ENCODE measurements at places on chromosomes 16 and 17.

GRCh38 chr17:77153999-77154586 lies 13.3 kb downstream of the SEC14L1 start:
- DNase-seq: no peak

DNA sequence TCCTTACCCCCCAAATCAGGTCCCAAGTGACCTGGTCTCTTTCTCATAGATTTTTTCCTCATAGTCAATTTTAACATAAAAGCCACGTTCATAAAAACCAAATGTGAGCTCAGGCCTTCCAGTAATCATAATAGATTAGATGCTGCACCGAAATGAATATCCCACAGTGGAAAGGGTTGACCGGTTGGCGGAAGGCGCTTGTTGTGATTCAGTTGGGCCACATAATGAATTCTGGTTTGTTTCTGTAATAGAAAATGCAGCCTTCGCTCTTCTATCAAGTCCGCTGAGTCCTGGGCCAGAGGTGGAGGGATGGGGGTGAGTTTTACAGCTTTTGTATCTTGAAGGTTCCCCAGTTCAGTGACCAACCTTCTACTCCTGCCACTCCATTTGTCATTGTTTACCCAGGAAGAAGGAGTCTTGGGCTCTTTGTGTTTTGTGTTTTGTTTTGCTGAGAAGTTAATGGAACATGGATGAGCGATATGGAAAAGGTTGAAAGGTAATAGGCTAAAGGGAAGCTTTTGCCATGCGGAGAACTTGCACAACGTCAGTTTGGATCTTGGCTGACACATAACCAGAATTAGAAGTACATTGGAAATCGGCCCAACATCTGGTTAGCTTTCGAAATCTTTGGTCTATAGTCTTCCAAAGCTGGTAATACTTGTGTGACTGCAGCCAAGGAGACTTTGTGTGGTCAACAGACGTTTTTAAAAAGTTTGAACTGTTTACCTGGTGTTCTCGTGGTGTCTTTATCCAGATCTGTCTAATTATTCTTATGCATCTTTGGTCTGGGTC lies 89.5 kb downstream of the CLEC16A start:
- no peak for DNase-seq

DNA sequence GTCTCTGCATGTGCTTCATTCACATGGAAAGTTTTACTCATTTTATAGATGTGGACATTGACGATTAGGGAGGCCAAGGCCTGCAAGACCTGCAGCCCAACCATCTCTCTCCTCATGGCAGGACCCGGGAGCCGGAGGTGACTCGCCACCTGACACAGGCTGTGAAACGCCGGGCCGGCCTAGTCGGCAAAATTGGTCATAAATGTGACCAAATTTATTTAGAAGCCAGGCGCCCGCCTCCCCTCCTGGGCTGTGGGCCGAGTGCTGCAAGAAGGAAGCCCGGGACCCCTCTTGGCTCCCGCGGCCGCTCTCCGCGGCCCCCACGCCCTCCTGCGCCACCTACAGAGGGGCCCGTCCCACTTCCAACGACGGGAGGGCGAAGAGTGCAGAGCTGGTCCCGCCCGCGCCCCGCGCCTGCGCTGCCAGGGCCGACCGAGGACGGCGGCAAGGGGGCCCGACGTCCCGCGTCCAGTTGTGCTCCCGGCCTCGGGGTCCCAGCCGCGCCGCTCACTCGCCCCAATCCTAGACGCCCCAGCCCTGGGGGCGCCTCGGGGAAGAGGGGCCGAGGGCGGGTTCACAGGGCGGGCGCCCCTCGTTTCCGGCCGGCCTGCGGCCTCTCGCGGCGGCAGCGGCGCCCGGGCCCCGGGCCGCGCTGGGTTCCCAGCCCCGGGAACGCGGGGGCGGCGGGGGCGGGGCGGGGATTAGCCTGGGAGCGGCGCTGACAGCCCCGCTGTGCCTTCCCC lies 47.5 kb downstream of the WNT3 start:
- peak; percentile 63 for DNase-seq

DNA sequence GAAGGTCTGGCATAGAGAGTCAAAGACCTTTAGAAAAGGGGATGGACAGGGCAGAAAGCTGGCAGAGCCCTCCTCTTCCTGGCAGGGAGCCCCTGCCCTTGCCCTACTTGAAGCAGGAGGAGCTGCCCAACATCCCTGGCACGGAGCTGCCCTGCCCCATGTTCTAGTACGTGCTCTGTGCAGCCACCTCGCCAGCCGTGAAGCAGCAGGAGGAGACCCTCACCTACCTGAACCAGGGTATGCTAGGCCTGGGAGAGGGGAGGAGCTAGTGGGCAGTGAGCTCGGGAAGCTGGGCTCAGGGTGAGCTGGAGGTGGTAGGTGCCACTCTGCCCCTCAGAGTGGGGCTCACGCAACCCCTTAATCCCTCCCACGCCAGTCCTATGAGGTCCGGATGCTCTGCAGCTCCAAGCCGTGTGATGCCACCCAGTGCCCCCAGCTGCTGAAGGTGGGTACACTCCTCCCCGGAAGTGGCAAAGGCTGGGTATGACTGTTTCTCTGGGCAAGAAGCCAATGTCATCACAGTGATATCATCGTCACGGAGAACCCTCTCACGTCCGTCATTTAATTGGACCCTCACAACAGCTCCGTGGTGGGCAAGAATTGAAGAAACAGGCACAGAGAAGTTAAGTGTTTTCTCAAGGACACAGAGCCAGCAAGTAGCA lies 12.7 kb upstream of the STAC2 start:
- peak; percentile 86 for DNase-seq

DNA sequence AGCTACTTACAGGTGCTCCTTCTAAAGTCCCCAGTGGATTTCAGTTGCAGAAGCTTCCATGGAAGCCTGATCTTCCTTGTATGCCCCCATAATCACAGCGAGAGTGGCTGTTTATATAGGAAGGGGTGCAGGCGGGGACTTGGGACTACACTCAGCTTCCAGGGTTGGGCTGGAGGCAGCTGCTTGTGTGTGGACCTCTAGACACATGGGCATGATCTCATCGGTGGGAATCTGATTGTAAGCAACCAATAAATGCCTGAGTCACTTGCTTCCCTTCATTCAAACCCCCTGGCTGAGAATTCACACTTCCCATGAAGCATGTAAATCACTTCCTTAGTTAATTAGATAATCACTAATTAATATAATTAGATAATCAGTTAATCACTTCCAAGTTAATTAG lies 1.0 kb upstream of the KRT20 start:
- no peak for DNase-seq

DNA sequence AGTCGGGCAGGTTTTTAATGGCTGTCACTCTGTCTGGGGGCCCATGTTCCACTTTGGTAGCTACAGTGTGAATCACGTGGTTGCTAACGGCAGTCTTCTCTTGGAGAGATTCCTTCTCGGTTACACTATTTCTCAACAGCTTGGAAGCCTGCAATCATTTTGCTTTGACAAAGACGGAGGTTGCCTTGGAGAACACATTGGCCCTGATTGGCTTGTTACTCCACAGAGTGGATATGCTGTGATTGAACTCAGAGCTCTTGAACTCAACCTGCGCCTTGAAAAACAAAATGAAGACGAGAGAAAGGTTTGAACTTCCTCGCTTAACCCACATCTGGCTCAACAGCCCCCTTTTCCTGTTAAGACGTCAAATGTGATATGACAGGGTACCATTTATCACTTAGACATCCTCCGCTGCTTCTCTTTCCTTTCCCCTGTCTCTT lies 218.9 kb downstream of the MAF start:
- DNase-seq: peak; percentile 53

- DNase-seq: no peak
Measured at GRCh38 chr17:51439395-51440229, 179.3 kb downstream of the UTP18 start.

DNA sequence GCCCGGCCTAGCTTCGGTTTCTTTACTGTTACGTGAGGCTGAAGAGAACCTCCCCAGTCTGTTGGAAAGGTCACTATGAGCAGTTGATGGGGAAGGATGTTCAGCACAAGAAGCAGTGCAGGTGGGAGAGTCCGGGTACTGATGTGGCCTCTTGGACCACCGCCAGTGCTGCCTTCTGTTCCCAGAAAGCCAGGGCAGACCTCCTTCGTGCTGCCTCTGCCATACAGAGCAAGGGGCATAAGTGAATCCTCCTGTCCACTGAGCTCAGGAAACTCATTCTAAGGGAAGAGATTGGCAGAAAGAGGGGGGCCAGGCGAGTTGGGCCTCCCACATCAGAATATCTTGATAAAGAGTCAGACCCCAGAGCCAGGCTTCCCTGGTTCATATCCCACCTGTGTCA lies 3.7 kb downstream of the PPP4C start:
- DNase-seq: no peak

DNA sequence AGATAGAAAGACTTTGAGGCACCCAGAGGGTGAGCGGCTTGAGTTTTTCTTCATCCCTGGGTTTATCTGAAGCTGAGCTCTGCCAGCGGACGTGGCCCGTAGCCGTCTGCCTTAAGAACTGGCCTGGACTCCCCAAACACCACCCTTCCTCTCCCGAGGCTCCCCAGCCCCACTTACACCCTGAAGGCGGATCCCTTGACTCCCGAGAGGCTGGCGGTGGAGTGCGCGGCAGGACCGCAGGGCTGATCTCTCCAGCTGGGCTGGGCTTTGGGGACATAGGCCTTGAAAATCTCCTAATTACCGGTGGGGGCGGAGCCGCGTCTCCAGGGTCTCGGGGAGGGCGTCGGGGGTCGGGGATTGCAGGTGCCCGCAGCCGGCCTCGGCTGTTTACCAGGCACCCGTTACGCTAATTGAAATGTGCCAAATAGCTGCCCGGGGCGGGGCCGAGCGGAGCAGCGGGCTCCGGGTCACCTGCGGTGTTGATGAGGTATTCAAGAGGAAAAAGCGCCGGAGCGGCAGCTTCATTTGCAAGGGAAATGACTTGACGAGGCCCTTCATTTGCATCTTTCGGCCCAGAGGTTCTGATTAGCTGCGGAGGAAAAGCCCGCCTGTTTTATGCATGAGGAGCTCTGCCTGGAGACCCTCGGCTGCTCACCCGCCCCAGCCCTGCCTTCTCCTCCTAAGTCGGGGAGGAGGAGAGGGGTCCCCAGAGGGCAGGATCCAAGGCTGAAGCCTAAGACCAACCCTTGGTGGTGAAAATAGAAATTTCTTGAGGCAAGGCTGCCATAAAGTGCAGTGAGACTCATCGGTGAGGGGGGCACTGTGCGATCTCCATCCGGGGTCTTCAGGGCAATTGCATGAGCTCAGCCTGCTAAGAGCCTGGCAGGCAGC lies 100.7 kb downstream of the MGAT5B start:
- peak; percentile 10 for DNase-seq

GRCh38 chr17:45143767-45144198 lies 4.5 kb upstream of the HEXIM1 start:
- peak; percentile 60 for DNase-seq

DNA sequence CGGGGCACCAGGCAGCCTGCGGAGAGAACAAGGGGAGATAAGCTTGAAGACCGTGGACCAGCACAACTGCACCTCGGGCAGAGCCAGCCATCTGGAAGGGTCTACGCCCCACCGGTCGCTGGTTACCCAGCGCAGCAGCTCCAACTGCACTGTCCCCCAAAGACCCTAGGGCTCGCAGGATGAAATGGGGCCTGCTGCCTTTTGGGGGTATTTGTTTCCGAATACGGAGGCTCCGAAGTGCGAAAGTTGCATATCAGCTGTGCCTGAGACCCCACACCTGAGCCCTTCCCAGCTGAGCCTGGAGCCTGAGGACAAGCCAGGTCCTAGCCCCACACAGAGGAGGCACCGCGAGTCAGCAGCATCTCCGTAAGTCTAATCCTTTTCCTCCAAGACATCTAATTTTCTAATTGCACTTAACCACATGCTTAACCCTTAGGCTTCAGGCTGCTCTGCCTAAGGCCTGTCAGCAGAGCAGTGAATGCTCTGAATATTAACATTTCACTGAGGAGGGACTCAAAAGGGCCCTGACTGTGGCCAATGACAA lies 4.0 kb downstream of the KIFC3 start:
- DNase-seq: no peak

DNA sequence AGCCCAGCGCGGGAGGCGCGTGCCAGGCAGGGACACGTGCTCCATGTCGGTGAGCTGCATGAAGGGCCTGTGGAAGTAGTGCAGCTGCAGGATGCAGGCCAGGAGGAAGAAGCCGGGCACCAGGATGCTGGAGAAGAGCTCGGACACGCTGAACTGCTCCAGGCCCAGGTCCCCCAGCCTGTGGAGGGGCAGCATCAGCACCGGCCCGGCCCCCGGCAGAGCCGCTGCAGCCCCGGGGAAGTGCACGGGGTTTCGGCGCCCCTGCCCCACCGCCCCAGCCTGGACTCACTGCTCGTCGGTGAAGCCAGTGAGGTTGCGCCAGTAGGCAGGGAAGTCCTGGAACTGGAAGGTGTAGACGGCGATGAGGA lies 28.0 kb downstream of the CTU2 start:
- no peak for DNase-seq

DNA sequence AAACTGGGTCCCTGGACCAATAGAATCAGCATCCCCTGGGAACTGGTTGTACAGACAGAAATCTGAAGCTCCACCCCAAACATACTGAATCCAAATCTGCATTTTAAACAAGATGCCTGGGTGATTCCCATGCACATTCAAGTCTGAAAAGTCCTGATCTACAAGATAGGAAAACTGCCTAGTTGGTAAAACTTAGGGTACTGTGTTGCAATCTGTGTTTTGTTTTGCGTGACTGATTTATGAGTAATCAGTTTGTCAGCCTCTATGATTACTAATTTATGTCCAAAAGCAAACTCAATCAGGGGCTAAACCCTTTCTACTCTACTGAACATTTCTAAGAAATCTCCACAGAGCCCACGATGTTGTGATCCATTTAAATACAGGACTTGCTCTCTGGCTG lies 103.8 kb downstream of the YPEL2 start:
- DNase-seq: peak; percentile 67

GRCh38 chr17:40327244-40327729 lies 18.3 kb downstream of the RARA start:
- DNase-seq: no peak

DNA sequence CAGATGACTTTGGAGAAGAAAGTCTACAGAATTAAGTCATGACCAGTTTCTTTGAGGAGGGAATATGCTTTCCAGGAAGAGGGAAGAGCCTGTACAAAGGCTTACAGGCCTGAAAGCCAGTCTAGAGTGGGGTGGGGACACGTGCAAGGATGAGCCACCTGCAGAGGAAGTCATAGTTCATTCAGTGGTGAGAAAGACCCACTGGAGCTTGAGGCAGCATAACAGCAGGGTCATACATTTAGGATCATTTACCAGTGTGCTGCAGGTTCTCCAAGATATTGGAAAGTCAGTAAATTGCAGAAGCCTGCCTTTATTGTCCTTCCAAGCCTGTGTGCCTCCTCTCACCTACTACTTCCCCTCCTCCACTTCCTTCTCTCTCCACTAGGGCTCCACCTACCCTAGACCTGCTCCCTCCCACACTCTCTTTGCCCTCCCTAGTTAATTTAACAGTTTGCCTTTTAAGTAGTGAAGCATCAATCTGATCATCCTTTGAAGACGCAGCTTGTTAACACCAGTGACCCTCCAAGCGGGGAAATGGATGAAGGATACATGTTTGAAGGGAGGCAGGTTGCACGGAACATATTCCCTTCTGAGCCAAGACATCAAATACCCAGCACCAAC lies 40.2 kb downstream of the CDRT15 start:
- no peak for DNase-seq

Measured in stimulated activated effector memory CD8-positive, alpha-beta T cell treated with anti-CD3 and anti-CD28 coated beads, Interleukin-12 subunit alpha, Interleukin-12 subunit beta, amount 100 ng/mL, for 72 hours (primary cell).